Fibroblast of skin of left biceps (primary cell): ENCODE measurements at places on chromosomes 2 and 18.

DNA sequence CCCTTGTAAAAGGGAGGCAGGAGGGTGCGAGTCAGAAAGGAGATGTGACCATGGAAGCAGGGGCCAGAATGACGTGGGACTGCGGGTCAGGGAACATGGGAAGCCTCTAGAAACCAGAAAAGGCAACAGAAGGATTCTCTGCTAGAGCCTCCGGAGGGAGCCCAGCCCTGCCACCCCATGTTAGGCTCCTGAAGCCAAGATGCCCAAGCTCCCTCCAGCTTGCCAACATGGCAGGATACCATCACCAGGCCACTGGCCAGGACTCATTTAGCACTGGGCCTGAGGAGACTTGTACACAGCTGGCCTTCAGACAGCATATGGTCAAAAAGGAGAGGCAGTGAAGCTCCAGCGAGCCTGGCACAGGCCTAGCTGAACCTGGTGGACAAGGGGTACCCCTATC, 5.6 kb downstream of the TMEM247 start:
- DNase-seq = no peak

DNA sequence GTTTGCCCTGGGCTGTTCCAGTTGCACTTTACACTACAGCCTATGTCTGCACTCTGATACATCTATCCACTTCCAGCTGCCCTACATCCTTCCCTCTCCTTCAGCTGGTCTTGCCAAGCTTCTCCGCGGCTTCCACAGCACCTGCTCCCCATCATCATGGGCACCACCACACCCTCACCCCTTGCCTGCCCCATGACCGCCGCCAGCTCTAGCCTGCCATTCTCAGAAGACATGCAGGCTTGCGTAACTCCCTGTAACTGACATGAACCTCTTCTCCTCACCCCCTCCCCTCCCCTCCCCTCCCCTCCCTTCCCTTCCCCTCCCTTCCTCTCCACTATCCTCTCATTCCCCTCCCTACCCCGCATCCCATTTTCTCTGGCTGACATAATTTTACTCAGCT, 46.0 kb downstream of the PAX8 start:
- no peak for DNase-seq

- peak; percentile 1 for DNase-seq
Measured at GRCh38 chr2:28869494-28870145, 489 bp downstream of the TRMT61B start.

- no peak for DNase-seq
Measured at GRCh38 chr18:7590826-7591560, 23.9 kb downstream of the PTPRM start.

DNA sequence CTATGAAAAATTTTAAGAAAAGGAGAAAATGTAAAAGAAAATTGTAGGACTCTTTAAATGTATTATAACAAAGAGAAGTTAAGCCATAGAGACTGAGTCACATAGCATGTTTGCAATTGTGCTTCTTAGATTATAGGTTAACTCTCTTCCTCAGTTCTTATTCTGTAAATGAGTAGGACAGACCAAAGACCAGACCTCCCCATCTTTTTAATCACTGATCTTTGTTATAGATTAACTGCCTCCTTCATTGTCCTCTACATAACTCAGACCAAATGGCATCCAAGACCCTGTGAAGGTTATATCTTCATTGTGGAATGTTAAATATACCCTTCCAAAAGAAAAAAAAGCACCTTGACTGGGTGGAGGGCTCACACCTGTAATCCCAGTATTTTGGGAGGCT, 316.9 kb upstream of the LRRTM4 start:
- no peak for DNase-seq

DNA sequence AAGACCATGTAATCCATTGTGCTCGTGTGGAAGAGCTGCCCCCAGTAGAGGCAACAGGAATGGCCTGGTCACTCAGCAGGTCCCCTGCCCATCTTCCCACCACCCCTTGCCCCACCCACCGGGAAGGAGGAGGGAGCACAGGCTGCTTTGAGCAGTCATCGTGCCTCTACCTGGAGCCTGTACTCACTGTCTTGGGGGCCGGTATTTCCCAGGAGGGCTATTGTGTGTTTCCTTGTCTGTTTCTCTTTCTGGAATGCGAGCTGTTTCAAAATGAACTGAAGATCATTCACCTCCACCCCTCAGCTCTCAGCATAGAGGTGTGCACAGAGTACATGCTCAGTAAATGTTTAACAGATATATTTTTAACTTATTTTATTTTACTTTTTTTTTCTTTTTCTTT, 7.7 kb upstream of the AMMECR1L start:
- DNase-seq = no peak
